Femur (tissue), 1 donor: ENCODE measurements at places on chromosomes 5 and 9.

GRCh38 chr9:20242510-20243189 is 379.6 kb downstream of the MLLT3 start:
- no peak for DNase-seq

DNA sequence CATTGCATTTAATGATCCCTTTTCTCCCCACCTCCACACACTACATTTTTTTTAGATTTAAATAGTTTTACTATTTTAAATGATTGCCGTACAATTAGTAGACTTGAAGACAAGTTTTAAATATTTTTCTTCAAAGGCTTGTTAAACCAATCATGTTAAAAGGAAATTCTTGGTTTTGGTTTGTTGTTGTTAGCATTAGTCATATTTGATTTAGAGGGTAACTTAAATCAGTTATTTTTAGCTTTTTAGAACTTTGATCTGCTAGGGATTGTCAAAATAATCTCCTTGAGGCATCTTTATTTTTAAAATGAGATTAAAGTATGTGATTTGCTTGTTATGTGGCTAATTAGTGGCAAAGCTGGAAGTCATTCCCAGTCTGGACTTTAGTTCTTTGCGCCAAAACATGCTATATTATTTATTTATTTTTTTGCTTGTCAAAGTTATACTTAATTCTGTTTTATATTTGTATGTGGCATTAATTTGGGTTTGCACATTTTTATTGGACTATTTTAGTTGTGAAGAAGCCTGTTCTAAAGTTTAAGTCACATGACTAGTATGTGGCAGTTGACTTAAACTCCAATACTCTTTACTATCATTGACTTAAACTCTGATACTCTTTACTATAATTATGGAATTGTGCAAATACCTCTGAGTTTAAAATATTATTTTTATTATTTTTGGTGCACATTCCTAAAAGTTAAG is 14.7 kb downstream of the ITGA1 start:
- DNase-seq = no peak

GRCh38 chr5:179348843-179349242 is 3.6 kb upstream of the ADAMTS2 start:
- DNase-seq = no peak

DNA sequence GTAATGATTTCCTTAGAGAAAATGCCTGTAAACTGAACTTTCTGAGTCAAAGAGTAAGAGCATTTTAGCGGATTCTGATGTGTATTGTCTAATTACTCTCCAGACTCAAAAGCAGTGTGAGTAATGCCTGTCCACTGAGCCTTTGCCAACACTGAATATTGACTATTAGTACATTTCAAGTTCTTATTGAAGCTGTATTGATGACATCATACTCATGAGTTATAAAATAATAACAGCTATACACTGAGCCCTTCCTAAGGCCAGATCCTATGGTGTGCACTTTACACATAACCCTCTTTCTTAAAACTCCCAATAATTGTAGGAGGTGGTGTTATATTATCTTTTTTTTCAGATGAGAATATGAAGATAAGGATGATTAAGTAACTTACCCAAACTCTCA is 152.8 kb upstream of the TRPC7 start:
- no peak for DNase-seq

DNA sequence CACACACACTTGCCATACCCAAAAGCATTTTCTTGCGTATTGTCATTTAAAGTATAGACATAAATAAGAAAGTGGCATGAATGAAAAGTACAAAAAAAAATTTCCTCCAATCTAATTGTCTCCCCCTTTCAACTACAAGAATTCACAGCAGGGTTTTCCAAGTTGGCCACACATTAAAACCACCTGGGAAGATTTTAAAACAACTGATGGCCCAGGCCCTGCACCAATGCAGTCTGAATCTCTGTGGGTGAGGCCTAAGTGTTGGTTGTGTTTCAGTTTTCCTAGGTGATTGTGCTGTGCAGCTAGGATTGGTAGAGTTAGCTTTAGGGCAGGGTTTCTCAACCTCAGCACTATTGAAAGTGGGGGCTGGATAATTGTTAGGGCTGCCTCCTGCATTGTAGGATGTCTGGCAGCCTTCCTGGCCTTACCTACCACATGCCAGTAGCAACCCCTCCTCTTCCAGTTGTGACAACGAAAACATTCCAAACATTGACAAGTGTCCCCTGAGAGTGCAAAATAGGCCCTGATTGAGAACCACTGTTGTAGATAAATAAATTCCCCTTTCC is 337.1 kb downstream of the KIAA0825 start:
- no peak for DNase-seq

GRCh38 chr5:180116077-180116999 is 44.8 kb upstream of the RNF130 start:
- peak; percentile 21 for DNase-seq

GRCh38 chr5:93675460-93676450 is 65.6 kb downstream of the POU5F2 start:
- no peak for DNase-seq

DNA sequence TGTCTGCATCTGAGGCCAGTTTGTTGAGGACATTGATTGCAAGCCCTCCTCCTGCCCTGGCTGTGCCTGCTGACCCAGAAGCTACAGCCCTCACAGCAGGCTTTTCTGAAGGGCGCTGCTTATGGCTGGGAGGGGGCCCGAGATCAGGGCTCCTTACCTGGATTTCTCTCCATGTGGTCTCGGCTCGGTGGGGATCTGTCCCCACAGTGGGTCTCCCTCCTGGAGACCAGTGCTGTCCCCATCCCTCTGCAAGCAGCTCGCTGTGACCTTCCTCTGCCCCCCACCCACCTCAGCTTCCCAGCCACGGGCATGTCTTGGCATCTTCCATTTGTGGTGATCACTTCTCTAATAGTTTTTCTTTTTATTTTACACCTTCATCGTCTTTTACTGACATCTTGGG is 357.9 kb downstream of the IRX2 start:
- no peak for DNase-seq

GRCh38 chr5:173869316-173869715 is 18.8 kb upstream of the CPEB4 start:
- DNase-seq = peak; percentile 39

- no peak for DNase-seq
Measured at GRCh38 chr9:113012492-113012891, 500 bp upstream of the ZNF883 start.

GRCh38 chr5:57370376-57370775 is 112.2 kb downstream of the ACTBL2 start:
- DNase-seq = no peak

DNA sequence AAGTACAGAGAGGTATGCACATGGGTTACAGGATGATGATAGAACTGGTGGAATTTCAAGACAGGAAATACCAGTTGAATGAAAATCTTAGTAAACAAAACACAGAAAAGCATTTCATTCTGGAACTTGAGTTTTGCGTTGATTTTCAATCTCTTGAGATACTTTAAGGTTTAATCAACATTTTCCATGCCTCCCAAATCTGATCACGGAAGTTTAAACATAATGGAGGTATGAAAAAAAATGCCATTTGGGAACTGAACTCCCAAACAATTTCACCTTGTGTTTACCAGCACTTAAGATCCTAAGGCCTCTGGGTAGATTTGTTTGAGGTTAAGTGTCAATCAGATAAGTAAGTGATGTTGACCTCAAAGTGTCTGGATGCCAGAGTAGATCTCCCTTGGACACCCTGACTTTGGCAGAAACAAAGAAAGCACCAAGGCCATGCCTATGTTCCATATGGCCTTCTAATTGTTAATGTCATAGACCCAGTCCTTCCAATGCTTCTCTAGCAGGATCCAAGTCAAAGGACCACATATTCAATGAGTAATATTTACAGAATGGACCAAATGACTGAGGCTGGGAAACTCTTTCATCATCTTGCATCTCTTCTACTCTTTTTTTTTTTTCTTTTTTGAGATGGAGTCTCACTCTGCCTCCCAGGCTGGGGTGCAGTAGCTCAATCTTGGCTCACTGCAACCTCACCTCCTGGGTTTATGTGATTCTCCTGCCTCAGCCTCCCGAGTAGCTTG is 216.9 kb downstream of the ARRDC3 start:
- DNase-seq = no peak

DNA sequence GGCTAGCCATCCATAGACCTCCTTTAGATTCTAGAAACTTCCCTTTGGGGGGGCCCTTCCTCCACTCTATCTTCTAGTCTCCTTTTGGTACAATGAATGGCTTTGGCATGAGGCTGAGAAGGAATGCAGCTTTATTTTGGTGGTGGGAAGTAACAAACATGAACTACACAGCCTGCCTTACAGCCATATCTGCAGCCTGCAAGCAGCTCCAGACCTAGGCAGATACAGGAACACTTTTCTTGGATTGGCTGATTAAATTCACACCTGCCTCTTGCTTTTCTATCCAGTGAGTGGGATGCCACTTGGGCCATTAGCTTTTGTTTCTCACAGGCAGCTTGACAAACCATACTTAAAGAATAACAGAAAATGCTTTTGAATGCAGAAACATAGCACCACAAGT is 28.2 kb downstream of the NR6A1 start:
- DNase-seq = no peak

GRCh38 chr5:139340051-139340450 is 1.6 kb upstream of the PAIP2 start:
- DNase-seq = no peak

DNA sequence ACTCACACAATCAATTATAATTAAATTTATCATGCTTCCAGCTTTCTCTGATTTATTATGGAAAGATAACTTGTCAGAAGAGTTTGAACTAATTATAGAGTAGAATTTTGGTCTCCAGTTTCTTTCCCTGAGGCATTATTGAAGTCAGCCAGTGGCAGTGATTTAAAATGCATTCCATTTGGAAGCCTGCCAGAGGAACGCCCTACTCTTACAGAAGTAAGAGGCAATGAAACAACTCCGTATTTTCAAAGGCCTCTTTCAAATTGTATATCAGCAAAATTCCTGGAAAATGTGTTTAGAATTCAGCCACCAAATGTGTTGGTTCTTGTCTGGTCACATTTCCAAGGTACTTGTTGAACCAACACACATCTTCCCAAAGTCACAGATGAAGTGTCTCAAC is 640.9 kb downstream of the SEMA5A start:
- DNase-seq = peak; percentile 30

GRCh38 chr5:135592312-135593045 is 13.7 kb upstream of the CXCL14 start:
- no peak for DNase-seq

GRCh38 chr5:14512574-14512973 is 69.0 kb upstream of the OTULINL start:
- DNase-seq = no peak

DNA sequence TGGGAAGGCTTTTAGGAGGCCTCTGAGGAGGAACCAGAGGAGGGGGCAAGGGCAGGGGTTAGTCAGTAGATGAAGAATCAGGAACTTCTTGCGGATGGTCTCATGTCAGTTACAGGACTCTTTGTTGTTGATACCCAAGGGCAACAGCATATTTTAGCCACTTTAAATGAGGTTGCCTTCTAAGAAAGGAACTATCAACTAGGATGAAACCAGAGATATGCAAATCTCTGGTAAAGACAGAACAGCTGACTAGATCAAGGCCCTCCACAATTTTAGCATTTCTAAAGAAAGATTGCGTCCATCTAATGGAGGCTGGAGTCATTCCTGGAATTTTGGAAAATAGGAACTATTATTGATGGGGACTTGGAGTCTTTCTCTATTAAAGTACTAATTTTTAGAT is 57.7 kb upstream of the KLF4 start:
- no peak for DNase-seq

GRCh38 chr5:177328545-177329231 is 17.0 kb upstream of the MXD3 start:
- DNase-seq = no peak

DNA sequence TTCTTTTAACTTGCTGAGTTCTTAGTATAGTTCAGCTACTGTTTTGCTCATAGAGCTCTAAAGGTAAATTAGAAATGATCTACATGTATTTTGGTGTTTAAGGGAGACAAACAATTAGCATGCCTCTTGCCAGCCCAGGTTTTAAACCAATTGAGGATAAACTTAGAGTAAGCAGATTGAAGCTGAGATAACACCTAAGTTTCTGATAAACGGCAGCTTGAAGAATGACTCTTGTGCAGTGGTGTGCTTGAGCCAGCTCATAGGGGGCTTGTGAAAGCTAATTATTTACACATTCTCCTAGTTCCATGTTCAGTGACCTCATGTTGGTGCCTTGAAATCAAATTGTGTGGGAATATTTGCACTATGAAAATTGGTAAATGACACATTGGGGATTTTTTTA is 193.0 kb downstream of the PRR16 start:
- DNase-seq = no peak

GRCh38 chr5:150140830-150141229 is 14.8 kb downstream of the PDGFRB start:
- peak; percentile 62 for DNase-seq

DNA sequence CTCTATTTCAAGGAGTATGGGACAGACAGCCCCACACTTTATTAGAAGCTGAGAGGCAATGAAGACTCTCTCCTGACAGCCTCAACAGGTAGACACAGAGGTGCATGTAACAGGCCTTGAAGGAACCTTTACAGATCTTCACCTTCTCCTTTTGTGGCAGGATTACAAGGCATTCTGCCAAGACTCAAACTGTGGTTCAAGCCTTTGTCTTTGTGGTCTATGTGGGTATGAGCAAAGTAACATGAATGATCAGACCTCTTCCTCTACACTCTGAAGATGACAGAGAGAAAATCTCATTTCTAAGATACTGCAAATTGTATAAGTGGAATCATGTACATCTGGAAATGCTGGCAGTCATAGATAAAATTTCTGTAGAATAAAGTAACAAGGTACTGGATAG is 346.9 kb downstream of the CDH9 start:
- DNase-seq = no peak

DNA sequence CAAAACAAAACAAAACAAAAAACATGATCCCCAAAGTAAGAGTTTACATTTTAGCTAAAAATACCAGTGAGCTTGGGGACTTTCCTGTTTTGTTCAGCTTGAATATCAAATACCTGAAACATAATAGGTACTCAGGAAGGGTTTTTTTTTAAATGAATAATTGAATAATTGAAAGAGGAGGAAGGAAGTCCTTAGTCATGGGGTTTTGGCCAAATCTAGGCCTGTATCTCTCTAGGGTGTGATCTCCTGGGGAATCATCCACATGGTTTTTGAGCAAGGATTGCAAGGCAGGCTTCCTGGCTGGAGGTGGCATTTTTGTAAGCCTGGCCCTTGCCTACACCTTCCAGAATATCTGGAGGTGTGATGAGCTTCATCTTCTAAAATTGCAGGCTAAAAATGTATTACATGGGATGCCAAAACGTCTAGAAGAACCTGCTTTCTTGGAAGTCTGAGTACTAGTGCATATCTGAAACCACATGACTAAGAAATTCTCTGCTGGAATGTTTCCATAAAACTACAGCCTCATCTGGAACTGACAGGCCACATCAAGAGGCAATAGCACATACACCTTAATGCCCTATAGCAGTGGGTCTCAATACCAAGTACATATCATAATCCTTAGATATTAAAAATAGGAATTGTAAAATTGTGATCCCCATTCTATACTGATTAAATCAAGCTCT is 10.4 kb downstream of the C9 start:
- DNase-seq = no peak

DNA sequence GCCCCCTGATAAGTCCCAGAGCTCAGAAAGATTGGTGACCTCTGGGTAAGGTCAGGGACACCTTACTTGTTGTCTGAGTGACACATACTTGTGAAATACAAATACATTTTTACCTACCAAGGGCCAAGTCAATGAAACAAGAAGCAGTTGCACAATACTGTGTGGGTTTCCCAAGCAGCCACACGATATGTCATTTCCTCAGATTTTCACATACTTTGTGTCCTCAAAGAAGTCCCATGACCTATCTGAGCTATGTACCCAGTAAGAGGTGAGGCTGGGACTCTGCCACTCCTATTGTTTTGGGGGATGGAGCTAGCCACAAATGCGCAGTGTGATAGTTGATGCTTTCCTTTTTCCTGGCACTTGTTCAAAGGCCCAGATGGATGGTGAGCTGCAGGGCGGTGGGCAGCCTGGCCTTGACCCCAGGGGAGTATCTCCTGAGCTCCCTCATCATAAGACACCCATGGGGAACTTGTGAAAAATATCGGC is 4.8 kb upstream of the SLC25A51 start:
- DNase-seq = no peak
